Midbrain (tissue), 1 donor: ENCODE measurements at places on chromosomes 13 and 19.

DNA sequence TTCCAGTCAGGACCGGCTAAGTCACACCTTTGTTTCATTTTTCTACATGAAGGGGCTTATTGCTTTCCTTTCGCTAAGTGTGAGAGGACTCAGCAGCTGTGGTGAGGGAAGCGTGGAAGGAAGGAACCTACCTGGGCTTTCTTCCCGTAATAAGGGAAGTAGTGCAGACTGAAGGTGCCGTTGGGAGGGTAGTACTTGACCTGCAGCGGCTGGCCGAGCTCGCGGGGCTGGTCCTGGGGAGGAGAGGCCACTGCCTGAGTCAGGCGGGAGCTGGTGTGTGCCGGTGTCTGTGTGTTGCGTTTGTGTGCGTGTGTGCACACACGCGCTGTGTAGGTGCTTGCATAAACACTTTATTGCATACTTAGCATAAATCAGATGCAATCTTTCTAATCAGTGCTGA, 7.7 kb downstream of the ATP4B start:
- no peak for DNase-seq

GRCh38 chr13:70723732-70724131, 615.5 kb upstream of the KLHL1 start:
- DNase-seq, result peak; percentile 3

GRCh38 chr19:41426952-41427646, at the start of gene B3GNT8:
TSS of gene B3GNT8 (minus strand) at chr19:41427374. CDS start at chr19:41426778, 596 bp downstream.
- no peak for DNase-seq

DNA sequence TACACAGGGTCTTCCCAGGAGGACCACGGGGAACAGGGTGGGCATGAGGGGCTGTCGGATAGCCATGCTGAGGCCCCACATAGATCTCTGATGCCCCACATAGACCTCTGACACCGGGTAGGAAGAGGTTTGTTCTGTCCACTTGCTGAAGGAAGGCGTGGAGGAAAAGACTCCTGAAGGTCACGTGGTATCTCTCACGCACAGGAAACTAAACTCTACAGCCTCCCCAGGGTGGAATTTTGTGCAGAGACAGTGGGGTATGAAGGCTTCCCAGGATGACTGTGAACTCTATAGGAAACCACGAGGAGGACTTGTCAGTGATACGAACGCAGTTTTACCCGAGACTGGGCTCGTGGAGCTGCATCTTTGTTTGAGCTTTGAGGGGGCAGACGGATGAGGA, 2.8 kb downstream of the EVI5L start:
- DNase-seq, result no peak

DNA sequence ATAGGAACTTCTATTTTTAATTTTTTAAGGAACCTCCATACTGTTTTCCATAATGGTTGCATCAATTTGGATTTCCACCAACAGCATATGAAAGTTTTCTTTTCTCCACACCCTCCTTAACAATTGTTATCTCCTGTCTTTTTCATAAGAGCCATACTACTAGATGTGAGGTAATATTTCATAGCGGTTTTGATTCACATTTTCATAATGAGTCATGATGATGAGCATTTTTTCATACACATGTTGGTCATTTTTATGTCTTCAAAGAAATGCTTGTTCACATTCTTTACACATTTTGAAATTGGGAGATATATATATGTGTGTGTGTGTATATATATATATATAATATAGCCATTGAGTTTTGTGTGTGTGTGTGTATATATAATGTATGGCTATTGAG, 420.3 kb upstream of the PCDH9 start:
- DNase-seq, result no peak

DNA sequence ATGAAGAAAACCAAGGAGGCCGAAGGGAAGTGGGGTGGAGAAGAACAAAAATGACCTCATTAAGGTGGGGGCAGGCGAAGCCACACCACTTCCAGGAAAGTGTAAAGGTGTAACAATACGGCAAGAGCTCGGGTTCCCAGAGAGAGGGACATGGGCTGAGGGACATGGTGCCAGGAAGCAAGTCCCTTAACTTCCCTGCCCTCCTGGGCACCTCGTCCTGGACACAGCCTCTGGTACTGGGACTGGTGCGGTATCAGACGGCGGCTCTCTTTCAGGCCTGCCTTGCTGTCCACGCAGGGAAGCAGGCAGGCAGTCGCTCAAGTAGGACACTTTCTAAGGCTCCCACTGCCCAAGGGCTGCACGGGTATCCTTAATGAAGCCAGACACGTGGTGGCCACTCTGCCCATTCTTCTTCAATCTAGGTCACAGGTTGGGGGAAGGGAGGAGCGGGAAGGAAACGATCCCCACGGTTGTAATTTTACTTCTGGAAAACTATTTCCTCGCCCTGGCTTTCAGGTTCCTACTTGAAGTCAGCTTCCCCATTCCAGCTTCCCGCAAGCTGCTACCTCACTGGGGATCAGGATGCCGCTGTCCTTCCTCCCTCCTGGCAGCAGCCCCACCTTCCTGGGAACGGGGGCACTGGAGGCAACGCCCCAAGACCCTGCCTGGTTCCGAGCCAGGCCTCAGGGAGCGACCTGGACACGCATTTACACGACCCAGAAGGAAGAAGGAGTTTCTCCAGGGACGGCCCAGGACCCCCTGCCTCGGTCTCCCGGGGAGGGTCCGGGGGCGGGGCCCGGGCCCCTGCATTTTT, 1.2 kb downstream of the AP3D1 start:
- DNase-seq, result no peak

DNA sequence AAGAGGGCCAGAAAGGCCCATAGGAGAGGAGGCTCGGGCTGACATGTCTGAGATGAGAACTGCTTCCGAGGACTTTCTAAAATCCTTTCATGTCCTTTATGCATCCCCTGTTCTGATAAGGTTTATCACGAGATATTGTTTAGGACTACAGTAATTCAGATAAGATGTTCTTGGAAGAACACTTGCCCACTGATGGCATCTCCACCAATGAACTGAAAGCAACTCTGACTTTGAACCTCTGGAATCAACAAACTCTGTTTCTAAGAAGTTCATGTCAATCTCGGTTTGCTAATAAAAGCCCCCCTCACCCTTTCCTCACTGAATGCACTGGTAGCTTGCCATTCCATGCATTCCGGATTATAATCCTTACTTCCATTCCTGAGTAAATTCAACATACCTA, 90.9 kb downstream of the FGF9 start:
- no peak for DNase-seq
